Trophoblast cell (in vitro differentiated cells and primary cell): ENCODE measurements at places on chromosomes 12 and 14.

GRCh38 chr12:27304856-27305255 is 27.8 kb upstream of the BMAL2 start:
- no peak for DNase-seq

- no peak for DNase-seq
Observed at GRCh38 chr12:40399656-40400055, 174.9 kb downstream of the LRRK2 start.

GRCh38 chr12:131773582-131774221 is 54.5 kb upstream of the MMP17 start:
- DNase-seq = no peak

DNA sequence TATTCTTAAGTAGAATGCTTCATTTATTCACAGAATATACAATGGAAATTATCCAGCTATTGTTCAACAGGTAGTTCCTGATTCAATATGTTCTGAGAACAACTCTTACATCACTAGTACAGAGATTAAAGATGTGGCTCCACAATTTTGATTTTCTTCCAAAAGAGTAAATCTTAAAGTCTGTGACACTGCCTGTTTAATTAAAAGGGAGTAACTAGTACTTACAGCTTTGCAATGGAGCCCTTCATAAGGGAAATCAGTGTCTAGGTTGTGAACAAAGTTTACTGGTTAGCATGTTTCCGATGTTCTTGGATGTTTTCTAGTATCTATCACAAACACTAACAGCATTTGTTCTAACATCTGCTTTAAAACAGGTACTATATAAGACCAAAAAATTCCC is 30.8 kb downstream of the MIA2 start:
- no peak for DNase-seq

GRCh38 chr14:55238019-55238680 is 33.1 kb upstream of the FBXO34 start:
- peak; percentile 13 for DNase-seq

DNA sequence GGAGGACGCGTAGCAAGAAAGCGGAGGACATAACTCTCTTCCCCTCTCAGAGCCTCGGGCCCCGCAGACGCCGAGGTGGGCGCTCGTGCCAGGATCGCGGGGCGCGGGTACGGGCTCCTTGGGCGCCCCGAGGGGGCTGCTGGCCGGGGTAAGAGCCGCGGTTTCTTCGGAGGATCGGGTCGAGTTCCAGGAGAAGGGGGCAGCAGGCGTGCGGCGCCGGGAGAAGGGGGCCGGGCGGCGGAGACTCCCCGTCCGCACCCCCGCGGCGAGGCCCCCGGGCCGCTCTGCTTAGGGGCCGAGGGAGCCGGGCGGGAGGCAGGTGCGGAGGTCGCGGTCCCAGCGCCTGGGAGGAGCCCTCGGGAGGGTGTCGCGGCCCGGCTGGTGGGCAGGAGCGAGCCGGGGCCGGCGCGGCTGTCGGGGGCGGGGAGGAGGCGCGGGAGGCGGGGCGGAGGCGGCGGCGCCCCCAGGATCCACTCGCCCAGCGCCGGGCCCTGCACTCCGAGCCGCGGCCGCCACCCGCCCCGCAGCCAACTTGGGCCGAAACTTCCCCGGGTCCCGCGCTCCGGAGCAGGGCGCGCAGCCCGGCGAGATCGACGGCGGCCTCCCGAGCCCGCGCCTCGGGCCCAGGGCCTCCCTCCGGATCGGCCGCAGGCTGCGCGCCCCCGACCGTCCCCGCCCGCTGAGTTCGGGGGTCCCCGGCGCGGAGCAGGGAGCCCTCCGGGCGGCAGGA is 64.4 kb downstream of the FBXL14 start:
- DNase-seq = no peak

GRCh38 chr12:45217846-45218245 is 2.0 kb downstream of the ANO6 start:
- no peak for DNase-seq

DNA sequence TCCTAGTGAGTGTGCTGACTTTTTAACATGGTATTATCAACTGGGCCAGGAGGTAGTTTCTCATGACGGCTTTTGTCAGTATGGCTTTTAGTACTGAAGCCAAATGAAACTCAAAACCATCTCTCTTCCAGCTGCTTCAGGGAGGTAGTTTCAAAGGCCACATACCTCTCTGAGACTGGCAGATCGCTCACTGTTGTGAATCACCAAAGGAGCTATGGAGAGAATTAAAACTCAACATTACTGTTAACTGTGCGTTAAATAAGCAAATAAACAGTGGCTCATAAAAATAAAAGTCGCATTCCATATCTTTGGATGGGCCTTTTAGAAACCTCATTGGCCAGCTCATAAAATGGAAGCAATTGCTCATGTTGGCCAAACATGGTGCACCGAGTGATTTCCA is 141.1 kb downstream of the HMGA2 start:
- no peak for DNase-seq

GRCh38 chr14:68843471-68844209 is 50.8 kb upstream of the ZFP36L1 start:
- peak; percentile 48 for DNase-seq

DNA sequence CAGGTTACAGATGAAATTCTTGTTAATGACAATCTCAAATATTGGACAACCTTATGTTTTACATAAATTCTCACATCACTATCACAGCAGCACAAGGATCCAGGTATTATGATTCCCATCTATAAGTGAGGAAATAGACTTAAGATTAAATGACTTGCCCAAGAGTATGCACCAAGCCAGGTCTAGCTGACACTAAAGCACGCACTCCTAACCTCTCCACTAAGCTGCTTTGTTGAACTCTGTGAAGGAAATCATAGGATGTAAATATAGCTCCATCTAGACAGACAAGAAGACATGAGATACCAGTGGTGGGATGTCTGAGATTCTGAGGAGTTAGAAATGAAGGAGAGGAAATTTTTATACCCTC is 87.9 kb downstream of the PHLDA1 start:
- DNase-seq = no peak

- no peak for DNase-seq
Observed at GRCh38 chr14:60944204-60944603, 36.7 kb downstream of the TRMT5 start.
